ENCODE measurements at places on chromosomes 5 and 9.

GRCh38 chr9:100720922-100721321 is 143.0 kb downstream of the CAVIN4 start:
- DNase-seq, result no peak

DNA sequence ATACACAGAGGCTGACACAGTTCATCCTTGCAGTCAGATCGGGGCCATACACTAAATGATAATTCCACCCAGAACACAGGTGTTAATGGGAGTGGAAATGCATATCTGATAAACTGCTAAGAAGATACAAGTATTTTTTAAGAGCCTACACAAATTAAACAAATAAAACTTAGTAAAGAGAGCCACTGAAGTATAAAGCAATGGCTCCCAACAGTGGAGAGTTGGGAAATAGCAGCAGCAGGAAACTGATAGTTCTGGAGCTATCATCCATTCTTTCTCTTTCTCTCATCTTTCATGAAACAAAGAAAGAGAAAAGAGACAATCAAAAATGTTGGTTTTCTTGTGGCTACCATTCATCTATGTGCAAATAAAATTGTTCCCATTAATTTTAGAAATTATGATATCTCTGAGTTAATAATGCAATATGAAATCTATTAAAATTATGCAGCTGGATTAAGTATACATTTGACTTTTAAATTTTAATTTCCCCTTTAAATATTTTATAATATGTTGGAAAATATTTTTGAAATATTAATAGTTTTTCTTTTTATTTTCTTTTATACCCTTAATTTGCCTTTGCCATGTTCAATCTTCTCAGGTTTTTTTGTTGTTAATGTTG is 120.8 kb downstream of the EMB start:
- DNase-seq, result no peak

GRCh38 chr5:139298242-139298641 is 4.7 kb downstream of the MATR3 start:
- DNase-seq, result no peak

DNA sequence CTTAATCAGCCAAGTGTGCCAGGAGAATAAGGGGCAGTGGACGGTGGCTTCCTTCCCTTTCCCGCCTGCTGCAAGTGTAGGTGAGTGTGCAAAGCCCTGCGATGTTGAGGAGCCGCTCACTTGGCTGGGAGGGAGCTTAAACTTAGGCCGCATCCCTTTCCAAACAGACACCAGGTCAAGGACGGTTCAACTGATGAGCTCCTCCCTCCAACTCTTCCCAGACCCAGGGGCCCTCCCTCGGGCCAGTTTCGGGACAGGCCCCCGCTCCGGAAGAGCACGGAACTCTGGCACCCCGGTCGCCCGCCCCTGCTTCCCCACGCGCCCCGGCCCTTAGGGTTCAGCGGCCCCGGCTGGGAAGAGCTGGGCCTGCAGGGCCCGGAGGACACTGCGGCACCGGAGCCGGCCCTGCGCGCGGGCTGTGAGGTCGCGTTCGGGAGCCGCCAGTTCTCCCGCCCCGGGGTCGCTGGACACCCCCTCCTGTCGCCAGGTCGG is 481 bp downstream of the MRPL36 start:
- peak; percentile 24 for DNase-seq

DNA sequence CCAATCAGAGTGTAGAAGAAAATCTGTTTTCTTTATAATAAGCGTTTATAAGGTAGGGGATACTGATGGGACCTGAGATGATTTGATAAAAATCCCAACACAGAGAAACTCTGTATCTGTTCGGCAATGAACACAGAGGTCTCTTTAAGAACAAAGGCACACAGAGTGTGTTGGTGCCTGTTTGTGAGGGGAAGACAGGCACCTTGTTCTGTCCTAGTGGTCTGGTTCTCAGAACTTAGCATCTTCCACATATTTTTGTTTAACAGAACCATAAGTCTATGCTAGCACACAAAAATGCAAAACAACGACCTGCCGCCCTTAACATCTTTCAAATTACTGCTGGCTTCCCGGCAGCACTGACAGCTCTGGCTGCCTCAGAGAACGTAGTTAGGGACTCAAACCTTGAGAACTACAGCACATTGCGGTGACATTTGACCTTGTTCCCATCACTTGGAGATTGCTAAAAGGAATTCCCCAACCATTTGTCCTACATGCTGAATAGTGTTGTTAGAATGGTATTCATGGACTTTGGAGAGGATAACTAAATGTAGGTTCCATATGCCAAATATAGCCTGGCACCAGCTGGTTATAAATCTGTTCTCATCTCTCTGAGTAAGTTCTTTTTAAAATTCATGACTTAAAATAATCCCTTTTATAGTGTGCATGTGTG is 871.7 kb upstream of the TYRP1 start:
- no peak for DNase-seq

Measured in activated CD4-positive, CD25-positive, alpha-beta regulatory T cell (primary cell).